Astrocyte of the hippocampus (primary cell): ENCODE measurements at places on chromosomes 6 and 20.
A peak's percentile ranks its signal among the peaks of the same experiment; 100 is the strongest.

- no peak for DNase-seq
Observed at GRCh38 chr6:7048894-7049293, 58.9 kb upstream of the RREB1 start.

DNA sequence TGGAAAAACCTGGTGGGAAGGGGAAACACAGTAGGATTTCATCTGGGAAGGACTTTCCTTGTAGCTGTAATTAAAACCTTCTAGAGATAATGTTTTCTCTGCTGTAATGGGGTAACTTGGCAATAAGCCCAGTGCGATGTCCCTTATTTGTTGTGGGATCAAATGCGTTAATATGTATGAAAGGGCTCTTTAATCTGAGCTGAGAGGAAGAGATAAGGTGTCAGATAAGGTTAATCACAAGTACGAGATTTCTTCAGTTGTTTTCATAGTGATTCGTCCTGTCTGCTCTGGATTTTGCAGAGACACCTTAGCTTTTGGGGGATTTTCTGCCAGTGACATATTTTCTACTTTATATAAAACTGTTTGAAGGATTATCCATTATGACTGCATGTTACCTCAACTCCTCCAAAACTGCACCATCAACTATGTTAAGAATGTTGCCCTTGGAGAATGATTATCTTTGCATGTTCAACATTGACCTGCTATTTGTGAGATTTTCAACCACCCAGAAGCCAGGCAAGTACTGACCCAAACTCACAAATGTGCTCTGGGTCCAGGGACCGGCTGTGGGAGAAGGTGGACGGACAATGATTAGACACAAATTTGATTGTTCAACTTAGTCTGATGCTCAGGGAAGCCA lies 21.2 kb upstream of the ELOVL5 start:
- no peak for DNase-seq

DNA sequence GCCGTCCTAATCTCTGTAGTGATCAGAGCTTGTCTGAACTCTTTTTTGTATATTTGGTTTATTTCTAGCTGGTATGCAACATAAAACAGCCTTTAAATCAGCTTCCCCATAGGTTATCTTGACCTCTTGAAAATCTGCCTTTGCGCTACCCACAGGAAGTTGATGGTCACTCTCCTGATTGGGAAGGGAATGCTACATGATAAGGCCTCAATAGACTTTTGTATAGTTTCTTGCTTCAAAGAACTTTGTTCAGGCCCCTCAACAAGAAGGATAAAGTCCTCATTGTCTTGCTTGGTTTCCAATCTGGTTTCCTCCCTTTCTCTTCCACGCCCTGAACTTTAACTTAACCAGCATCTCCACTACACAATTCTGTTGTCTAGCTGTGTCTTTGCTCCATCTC lies 95.4 kb upstream of the TENT5A start:
- DNase-seq, result no peak

DNA sequence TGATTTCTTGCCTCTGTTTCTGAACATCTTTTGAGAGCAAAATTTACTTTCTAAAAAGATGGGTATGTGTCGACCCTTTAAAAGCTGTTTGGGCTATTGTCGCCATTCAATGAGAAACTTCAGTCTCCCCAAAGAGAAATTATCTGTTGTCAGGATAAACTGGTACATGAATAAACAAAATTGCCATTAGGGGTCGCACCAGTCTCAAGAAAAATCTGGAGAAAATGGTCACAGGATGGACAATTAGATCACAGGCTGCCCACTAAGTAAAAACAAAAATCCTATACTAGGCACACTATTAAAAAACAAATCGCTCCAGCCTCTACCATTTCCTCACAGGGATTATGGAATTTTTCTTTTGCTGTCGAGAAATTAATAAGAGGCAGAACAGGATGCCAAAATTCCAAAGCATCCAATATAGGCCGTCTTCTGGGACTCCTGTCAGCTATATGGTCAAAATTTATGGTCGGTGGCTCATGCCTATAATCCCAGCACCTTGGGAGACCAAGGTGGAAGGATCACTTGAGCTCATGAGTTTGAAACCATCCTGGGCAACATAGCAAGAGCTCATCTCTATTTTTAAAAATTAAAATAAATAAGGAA lies 5.5 kb upstream of the HLA-E start:
- DNase-seq, result peak; percentile 74
